ENCODE measurements at places on chromosomes 6 and 20. TPM values are rescaled to one million over a fixed set of nuclear protein-coding genes. Genes with fewer than 3 reads are reported as not detected.

Gene TRAPPC3L
- not detected for total RNA-seq

- no peak for DNase-seq
Observed at GRCh38 chr6:89582669-89583325, 55.8 kb downstream of the LYRM2 start.

- no peak for DNase-seq
Observed at GRCh38 chr6:33632558-33633039, 11.5 kb downstream of the ITPR3 start.

- DNase-seq: no peak
Observed at GRCh38 chr6:14969126-14969525, 276.7 kb upstream of the JARID2 start.

All from mucosa of gallbladder (tissue), 1 donor.